Progenitor cell of endocrine pancreas (in vitro differentiated cells): ENCODE measurements at places on chromosomes 11 and 22. TPM values are rescaled to one million over a fixed set of nuclear protein-coding genes. Genes with fewer than 3 reads are reported as not detected.

- DNase-seq: no peak
Measured at GRCh38 chr11:118785362-118785761, 5.6 kb downstream of the DDX6 start.

- no peak for DNase-seq
Measured at GRCh38 chr22:30382340-30382739, 4.9 kb downstream of the RNF215 start.

- no peak for DNase-seq
Measured at GRCh38 chr11:128620309-128621100, 33.1 kb upstream of the ETS1 start.

DNA sequence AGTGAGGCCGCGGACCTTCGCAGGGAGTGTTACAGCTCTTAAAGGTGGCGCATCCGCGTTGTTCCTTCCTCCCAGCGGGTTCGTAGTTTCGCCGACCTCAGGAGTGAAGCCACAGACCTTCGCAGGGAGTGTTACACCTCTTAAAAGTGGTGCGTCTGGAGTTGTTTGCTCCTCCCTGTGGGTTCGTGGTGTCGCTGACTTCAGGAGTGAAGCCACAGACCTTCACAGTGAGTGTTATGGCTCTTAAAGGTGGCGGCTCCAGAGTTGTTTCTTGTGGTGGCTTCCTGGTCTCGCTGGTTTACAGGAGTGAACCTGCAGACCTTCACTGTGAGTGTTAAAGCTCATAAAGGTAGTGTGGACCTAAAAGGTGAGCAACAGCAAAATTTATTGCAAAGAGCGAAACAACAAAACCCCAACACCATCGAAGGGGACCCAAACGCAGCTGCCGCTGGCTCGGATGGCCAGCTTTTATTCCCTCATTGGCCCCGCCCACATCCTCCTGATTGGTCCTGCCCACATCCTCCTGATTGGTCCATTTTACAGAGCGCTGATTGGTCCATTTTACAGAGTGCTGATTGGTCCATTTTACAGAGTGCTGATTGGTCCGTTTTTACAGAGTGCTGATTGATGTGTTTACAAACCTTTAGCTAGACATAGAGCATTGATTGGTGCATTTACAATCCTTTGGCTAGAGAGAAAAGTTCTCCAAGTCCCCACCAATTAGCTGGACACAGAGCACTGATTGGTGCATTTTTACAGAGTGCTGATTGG lies 1.2 kb upstream of the TMEM45B start:
- DNase-seq: no peak

DNA sequence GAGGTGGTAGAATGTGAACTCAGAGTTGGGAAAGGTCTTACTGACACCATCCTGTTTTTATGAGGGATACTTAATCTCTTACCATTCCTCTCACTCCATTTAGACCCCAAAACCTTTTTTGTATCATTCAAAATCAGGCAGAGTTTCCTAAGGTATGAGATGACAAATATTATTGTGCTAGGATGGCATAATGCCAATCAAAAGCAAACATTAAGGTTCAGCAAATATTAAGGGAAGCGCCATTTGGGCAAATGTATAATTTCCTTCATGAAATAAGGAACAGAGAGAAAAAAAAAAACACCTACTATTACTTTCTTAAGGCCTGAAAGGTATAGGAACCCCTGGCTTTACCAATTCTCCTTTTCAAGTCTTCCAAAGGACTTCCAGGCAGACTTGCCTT lies 62.4 kb downstream of the SMCO4 start:
- no peak for DNase-seq

DNA sequence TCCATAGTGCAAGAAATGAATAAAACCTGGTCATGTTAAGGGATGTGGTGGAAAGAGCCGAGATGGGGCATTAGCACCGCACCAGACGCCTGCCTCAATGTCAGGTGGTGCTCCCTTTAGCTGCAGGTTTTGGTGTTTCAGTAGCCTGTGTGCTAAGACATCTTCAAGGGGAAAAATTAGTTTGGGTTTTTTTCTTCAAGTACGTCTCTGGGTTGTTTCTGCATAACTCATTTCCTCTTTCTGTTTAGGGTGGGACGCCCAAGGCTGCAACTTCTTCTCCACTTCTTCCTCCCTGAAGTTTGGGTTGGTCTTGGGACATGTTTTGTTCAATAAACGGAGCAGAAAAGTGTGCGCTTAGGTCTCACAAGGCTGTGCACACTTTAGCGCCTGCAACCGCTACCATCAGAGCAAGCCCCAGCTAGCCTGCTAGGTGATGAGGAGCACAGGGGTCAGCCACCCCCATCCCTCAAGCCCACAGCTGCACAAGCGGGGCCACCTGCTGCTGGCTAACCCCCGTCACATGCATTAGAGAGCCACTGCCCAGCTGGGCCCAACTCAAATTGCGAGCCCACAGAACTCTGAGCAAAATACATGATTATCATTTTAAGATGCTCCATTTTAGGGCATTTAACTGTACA lies 1495.7 kb downstream of the TBC1D22A start:
- no peak for DNase-seq

DNA sequence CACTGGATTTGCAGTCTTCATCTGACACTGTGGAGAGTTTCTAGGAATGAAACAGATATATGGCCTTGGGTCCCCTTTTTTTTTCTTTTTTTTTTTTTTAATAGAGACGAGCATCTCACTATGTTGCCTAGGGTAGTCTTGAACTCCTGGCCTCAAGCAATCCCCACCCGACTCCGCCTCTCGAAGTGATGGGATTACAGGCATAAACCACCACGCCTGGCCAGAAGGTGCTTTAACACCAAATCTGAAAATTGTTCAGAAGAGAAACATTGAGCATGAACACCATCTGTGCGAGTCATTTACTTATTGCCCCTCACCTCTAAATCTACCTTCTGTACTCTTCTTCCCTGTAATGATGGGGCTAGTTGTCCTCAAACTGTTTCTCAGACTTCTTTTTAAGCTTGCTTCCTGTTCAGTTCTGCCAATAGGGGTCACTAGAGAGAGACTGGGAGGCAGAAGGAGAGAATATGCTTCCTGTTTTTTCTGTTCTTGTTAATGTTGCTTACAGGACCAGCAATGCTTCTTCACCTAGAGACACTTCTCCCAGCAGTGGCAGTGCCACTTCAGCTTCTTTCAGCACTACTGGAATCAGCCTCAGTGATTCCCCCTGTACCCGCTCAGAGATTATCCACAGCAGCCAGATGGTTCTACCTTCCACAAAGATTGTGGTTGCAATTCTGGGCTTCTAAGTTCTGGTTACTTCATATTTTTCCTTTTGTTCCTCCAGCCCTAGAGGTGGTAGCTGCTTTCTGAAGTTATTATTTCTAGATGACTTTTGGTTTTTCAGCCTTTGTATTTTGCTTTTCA lies 20.8 kb upstream of the ZBED5 start:
- DNase-seq: no peak

DNA sequence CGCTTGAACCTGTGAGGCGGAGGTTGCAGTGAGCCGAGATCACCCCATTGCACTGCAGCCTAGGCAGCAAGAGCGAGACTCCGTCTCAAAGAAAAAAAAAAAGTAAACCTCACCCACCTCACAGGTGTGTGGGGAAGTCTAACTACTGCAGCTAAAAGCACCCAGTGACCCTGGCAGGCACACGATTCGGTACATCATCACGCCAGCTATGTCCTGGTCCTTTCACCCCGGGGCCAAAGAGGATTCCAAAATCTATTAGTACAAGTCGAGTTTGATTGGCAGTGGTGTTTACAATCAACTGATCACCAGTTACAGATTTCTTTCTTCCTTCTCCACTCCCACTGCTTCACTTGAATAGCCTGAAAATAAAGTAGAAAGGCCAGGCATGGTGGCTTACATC lies 6.3 kb downstream of the TST start:
- DNase-seq: no peak

DNA sequence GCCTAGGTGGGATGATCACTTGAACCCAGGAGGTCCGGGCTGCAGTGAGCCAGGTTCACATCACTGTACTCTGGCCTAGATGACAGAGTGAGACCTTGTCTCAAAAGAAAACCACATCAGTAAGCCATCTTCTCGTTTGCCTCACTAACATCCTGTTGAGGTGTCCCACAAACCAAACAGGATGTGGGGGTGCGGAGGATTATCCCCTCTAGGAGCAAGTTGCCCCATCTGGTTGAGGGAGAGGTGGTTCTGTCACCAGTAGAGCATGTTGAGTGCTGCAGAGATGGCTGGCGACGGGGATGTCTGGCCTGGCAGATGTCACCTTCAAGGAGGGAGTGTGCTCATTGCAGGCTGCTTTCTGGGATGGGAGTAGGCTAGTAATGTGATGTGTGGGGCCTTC lies 72.4 kb downstream of the ZNRF3 start:
- no peak for DNase-seq

DNA sequence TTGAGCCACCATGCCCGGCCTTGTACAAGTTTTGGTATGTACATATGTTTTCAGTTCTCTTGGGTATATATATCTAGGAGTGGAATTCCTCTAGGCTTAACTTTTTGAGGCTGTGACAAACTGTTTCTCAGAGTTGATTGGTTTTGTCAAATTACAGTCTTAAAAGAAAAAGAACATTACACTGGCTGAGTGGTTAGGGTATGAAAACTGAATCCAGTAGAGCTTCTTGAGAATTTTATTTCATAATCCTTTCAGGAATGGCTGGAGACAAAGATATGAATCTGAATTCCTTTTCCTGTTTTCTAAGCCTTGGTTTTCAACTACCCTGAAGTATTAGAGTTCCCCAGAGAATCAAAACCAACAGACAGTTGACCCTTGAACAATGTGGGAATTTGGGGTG lies 6.5 kb downstream of the METTL15 start:
- no peak for DNase-seq

- no peak for DNase-seq
Measured at GRCh38 chr22:34639911-34640310, 426.0 kb upstream of the ISX start.

DNA sequence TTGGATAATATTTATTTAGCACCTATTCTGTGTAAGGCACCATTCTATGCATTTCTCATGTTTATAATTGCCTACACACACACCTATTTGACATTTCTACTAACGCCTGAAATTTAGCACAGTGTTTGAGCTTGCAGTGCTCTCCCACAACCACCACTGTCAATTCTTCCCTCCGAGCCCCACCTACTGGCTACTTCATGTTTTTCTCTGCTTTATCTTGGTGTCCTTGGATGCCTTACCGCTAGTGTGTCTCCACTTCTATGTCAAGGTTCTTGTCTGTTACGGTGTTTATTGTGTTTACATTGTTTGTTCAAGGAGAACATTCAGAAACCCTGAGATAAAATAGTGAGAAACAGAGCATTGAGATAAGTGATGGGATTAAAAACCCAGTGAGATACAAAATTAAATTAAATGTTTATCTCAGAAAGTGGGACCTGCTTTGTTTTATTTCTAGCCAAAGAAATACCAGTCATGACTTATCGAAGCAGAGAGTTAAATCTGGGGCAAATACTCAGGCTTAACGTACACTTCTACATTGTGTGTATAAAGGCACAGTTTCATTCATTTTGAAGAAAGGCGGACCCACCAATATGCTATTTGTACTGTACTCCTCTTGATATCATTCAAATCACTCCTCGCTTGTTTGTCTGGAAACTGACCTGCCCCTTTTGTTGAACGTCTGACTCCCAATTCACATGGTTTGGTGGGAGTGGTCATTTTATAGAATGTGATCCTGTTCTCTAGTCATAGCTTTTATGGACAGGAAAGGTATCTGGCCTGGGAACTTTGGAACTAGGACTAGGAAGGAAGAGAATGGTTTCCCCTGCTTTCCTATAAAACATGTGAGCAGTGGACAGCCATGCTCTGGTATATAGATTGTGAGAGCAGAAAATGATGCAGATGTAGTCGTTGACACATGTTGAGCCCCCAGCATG lies 39.2 kb upstream of the SLC36A4 start:
- DNase-seq: no peak

DNA sequence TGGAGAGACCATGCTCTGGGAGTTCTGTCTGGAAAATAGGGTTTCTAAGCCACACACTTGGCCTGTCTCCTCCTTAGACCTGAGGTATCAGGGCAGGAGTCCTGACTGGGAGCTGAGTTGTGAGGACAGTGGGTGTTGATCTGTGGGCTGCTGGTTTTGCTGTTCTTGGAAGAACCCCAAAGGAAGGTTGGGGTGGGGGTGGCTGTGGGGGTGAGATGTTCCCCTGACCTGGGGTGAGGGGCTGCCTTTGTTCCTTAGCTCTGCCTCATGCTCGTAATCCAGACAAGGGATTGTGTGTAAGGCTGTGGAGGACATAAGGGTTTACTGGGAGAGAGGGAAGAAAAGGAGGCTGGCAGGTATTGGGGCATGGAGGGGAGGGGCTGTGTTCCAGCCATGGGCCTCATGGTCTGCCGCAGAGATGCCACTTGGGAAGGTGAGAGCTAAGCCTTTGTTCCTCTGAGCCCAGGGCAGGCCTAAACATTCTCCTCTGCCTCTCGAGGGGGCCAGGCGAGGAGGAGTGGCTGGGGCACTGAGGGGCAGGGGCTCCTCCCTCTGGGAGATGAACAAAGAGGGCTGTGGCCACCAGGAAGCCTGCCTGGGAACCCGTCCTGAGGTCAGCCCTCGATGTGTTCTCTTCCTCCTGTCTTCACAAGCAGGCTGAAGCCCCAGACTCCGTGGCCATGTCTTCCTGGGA lies 4.4 kb downstream of the OTOG start:
- DNase-seq: no peak

- DNase-seq: no peak
Measured at GRCh38 chr11:45503311-45503710, 162.1 kb downstream of the CHST1 start.

DNA sequence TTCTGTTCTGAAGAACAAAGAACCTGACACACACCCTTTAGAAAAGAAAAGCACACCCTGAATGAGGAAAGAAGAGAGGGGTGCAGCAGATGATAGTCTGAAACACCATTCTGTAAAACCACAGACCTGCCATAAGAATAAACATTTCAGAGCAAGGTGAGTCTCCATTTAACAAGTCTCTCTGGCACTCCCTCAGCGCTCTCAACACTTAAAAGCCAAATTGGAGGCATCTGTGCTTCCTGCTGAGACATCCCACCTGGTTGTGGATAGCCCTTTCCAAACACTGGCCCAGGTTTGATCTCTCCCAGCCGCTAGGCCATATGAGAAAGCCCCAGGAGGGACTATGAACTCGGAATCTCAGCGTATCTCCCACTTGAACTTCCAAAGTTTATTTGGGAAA lies 36.3 kb downstream of the ETS1 start:
- no peak for DNase-seq

GRCh38 chr11:59556115-59556916 lies 45.0 kb downstream of the OR4D9 start:
- peak; percentile 49 for DNase-seq

DNA sequence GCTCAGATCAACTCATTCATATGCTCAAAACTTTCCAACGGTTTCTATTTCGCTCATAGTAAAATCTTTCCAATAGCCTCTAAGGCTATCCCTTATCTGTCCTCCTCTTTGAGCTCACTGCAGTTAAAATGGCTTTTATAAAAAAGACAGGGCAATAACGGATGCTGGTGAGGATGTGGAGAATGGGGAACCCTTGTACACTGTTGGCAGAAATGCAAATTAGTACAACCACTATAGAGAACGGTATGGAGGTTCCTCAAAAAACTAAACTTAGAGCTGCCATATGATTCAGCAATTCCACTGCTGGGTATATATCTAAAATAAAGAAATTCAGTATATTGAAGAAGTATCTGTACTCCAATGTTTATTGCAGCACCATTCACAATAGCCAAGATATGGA lies 345.6 kb downstream of the DLG2 start:
- DNase-seq: no peak

TMPRSS4 gene
- 11.3 and 12.1 TPM in 2 replicates for total RNA-seq

P2RX6 gene
- 0.36 and 0.57 TPM in 2 replicates for total RNA-seq

RTN4R gene
- total RNA-seq: 30.8 and 36.0 TPM in 2 replicates

MAPK12 gene
- total RNA-seq: 53.7 and 54.6 TPM in 2 replicates

CALCA gene
- total RNA-seq: 0.47 and 0.57 TPM in 2 replicates

DDIAS gene
- 7.1 and 7.8 TPM in 2 replicates for total RNA-seq

APOBEC3G gene
- 4.8 and 7.9 TPM in 2 replicates for total RNA-seq

C11orf21 gene
- 0.69 and 0.87 TPM in 2 replicates for total RNA-seq

SPI1 gene
- total RNA-seq: not detected in 2 replicates
